Glutamatergic neuron (in vitro differentiated cells): ENCODE measurements at places on chromosomes 7 and 10. TPM values are rescaled to one million over a fixed set of nuclear protein-coding genes. Genes with fewer than 3 reads are reported as not detected.

BLNK gene
- total RNA-seq: not detected

CCM2 gene
- 92.6 TPM for total RNA-seq

SPRN gene
- 2.0 TPM for total RNA-seq

- no peak for DNase-seq
- no peak overlapping the region for H3K4me3 ChIP-seq
- H3K27ac ChIP-seq: no peak overlapping the region
- peaks cover 6% of the 10 kb centered on the region for H3K4me1 ChIP-seq
Measured at GRCh38 chr10:1858547-1858946, 121.2 kb upstream of the ADARB2 start.

- peak overlapping the region; percentile 72 for H3K4me3 ChIP-seq
- H3K27ac ChIP-seq: no peak overlapping the region
- no peak for DNase-seq
- peaks cover 2% of the 10 kb centered on the region for H3K27me3 ChIP-seq
Measured at GRCh38 chr10:79348640-79348988, 1.3 kb downstream of the PPIF start.

DNA sequence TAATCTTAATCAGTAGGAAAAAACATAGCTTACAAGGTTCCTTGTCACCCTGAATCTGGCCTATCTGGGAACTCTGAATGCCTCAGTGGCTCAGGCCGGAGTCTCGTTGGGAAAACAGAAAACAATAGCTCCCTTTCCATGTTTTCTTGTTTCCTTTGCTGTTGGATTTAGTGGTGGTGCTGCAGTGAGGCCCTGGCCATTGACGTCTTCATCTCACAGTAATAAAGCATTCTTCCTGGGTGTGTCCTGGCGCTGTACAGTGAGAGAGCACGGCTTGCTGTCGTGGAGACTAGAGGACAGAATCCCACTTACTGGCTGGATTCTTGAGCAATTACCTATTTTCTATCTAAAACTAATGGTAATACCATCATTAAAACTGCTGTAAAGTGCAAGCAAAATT is 1.3 kb upstream of the SPOCK2 start:
- H3K4me1 ChIP-seq: peaks cover 35% of the 10 kb centered on the region
- DNase-seq: no peak
- peak overlapping the region; percentile 100 for H3K27ac ChIP-seq
- peaks cover 30% of the 10 kb centered on the region for H3K27me3 ChIP-seq

DNA sequence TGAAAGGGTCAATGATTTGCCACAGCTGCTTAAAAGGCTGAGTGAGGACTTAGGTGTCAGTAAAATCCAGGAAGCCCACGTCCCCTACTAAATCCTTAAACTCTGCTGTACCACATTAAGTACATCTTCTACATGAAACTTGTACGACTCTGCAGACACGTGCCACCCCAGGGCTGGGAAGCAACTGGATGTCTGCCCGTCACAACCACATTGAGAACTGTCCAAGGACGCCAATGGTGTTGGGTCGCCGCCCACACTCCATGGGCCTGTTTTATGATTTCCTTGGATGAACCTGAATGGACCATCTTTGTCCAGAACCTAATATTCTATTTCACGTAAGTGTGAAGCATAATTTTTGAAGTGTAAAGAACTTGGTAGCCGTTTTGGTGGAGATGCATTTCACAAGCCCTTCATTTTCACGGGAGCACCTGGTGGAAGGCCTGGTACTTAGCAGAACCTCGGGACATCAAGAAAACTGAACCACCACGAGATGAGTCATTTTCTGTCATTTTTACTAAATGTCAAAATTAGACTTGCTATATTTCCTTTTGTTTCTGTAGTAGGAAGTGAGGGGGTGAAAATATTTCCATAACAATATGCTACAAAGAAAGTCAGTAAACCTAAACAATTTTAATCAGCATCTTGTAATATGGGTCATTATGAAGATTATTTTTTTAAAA is 134.9 kb downstream of the SFMBT2 start:
- no peak overlapping the region for H3K27ac ChIP-seq
- no peak for DNase-seq
- H3K27me3 ChIP-seq: no peaks in the 10 kb centered on the region
- H3K4me3 ChIP-seq: no peak overlapping the region
- H3K4me1 ChIP-seq: no peaks in the 10 kb centered on the region

GRCh38 chr7:26265499-26266075 is 26.1 kb upstream of the SNX10 start:
- no peaks in the 10 kb centered on the region for H3K4me1 ChIP-seq
- H3K27me3 ChIP-seq: peaks cover 4% of the 10 kb centered on the region
- H3K27ac ChIP-seq: no peak overlapping the region

DNA sequence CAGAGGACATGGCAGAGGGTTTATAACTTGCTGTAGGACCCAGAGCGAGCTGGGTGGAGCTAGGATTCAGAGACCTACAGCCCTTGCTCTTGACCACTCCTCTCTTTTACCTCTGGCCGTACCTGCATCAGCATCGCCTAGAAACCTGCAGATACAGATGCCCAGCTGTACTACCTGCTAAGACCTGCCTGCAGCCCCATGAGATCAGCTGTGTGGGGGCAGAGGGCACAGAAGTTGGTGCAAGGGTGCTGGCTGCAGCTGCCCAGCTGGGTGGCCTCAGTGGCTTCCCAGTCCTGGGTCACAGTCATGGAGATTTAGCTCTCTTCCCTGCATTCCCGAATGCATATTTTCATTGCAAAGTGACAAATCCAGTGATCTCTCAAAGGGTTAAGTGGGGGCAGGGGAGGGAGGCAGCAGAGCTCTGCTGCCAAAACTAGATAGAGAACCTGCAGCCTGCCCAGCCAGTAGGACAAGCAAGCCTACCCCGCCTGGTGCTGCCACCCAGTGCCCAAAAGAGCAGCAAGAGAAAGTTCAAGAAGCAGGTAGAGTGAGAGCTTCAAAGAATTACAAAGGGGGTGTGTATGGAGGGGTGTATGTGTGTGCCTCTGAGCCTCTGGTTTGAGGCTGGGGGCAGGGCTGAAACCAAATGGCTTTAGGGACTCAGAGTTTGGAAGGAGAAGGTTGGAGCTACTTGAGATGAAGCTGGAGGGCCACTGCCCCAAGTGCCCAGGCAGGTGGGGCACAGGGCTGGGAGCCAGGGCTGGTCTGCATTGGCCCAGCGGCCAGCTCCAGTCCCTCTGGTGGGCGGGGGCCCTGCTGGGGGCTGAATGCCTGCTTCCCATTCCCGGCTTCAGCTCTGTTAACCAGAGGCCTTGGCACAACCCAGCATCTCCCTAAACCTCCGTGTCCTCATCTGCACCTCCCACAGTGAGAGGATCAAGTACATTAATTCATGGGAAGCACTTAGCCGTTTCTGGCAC is 6.9 kb downstream of the FAM241B start:
- H3K4me1 ChIP-seq: peaks cover 2% of the 10 kb centered on the region
- no peaks in the 10 kb centered on the region for H3K36me3 ChIP-seq
- DNase-seq: no peak
- no peak overlapping the region for H3K4me3 ChIP-seq
- H3K27me3 ChIP-seq: peaks cover 3% of the 10 kb centered on the region

GRCh38 chr10:35928748-35929147 is 286.7 kb upstream of the FZD8 start:
- H3K36me3 ChIP-seq: no peaks in the 10 kb centered on the region
- peaks cover 1% of the 10 kb centered on the region for H3K27me3 ChIP-seq
- H3K27ac ChIP-seq: no peak overlapping the region
- peaks cover 13% of the 10 kb centered on the region for H3K4me1 ChIP-seq
